ENCODE measurements at places on chromosomes 4 and X.

DNA sequence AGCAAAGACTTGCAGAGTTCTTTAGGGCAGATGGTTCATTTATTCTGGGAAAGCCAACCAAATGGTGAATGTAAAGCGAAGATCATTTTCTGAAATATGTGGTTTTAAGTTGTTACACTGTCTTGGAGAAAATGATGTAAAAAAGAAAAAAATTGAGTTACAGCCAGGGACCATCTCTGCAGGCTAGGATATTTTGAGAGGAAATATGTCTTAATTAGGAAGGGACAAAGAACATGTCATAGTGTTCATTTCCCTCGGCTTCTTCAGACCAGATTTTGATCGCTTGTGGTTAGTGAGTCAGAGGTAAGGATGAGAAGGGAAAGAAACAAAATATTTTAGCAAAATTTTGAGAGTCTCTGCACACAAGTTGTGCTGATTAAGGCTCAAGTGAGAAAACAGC is 59.0 kb upstream of the C1QTNF7 start:
- no peak for DNase-seq

- DNase-seq = no peak
Observed at GRCh38 chrX:111270339-111270738, at the start of gene CAPN6. TSS of gene CAPN6 (minus strand) at chrX:111270483. CDS start at chrX:111263936, 6,547 bp downstream.

- no peak for DNase-seq
Observed at GRCh38 chr4:138051157-138051556, 191.0 kb downstream of the SLC7A11 start.

- DNase-seq = no peak
Observed at GRCh38 chr4:100982345-100982744, 365.0 kb downstream of the PPP3CA start.

DNA sequence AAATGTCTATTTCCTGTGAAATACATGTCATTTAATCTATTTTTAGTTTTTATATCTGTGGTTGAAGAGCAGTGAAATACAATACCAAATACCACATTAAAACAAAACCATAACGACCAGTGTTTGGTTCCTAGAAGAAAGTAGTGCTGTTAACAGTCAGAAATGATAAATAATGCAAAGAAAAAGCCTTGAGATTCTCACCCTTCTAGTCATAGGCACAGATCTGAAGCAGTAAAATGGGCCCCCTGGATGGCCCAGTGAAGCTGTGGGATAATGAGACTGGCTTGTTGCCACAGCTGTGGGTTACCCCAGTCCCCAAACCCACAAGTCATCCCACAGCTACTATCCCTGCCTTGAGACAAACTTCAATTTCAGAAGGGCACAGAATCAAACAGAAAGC is 137.3 kb upstream of the RPL34 start:
- DNase-seq = no peak

GRCh38 chr4:181582595-181582994 is 660.6 kb upstream of the TENM3 start:
- no peak for DNase-seq

- DNase-seq = no peak
Observed at GRCh38 chr4:107987916-107988762, 1.6 kb upstream of the HADH start.

DNA sequence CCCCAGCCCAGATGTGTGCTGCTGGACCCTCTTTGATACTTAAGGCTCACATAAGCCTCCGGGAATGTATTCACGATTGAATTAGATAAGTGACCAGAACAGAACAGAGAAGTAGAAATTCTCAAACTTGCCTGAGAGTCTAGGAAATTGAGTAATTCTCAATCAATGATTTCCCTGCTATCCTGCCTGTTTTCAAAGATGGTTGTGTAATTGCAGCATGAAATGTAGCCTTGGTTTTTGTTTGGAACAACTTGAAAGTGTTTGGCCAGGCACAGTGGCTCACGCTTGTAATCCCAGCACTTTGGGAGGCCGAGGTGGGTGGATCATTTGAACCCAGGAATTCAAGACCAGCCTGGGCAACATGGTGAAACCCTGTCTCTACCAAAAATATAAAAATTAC is 41.2 kb downstream of the TNIP2 start:
- DNase-seq = no peak

- DNase-seq = no peak
Observed at GRCh38 chrX:136126872-136127406, 20.4 kb upstream of the FHL1 start.

DNA sequence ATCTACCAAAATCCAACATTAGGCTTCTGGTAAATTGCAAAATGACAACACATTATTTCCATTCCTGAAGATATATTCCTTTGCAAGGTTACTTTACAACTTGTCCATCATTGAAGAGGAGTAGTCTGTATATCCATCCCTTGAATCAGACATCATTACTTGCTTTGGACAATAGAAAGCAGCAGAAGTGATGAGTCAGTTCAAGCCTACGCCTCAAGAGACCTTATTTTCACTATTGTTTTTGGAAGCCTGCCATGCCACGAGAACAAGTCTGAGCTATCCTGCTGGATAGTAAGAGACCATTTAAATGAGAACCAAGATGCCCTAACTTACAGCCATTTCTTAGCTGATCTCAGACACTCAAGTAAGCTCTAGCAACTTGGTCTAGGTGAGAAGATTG is 246.0 kb upstream of the HHIP start:
- no peak for DNase-seq

- no peak for DNase-seq
Observed at GRCh38 chr4:81257816-81258215, 42.8 kb upstream of the PRKG2 start.

GRCh38 chr4:825971-826330 is at the start of gene CPLX1:
TSS of gene CPLX1 (minus strand) at chr4:826129. CDS start at chr4:824522, 1,607 bp downstream.
- DNase-seq = peak; percentile 34

- DNase-seq = no peak
Observed at GRCh38 chr4:124636788-124637187, 75.7 kb downstream of the ANKRD50 start.

DNA sequence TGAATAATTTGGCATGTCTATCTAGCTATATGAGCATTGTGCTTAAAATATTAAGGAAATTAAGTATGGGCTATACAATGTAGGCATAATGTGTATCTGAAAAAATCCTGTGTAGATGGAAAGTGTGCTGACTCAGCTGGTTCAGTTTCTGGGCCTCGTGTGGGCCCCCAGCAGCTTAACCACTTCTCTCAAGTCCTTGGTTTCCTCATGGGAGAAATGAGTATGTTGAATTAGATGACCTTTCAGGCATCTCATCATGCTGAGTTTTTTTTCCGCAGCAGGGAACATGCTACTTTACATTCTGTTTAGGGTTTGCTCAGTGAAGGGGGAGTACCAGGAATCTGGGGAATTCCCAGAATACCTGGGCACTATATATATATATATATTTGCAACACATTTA is 30.5 kb downstream of the RHOH start:
- no peak for DNase-seq

DNA sequence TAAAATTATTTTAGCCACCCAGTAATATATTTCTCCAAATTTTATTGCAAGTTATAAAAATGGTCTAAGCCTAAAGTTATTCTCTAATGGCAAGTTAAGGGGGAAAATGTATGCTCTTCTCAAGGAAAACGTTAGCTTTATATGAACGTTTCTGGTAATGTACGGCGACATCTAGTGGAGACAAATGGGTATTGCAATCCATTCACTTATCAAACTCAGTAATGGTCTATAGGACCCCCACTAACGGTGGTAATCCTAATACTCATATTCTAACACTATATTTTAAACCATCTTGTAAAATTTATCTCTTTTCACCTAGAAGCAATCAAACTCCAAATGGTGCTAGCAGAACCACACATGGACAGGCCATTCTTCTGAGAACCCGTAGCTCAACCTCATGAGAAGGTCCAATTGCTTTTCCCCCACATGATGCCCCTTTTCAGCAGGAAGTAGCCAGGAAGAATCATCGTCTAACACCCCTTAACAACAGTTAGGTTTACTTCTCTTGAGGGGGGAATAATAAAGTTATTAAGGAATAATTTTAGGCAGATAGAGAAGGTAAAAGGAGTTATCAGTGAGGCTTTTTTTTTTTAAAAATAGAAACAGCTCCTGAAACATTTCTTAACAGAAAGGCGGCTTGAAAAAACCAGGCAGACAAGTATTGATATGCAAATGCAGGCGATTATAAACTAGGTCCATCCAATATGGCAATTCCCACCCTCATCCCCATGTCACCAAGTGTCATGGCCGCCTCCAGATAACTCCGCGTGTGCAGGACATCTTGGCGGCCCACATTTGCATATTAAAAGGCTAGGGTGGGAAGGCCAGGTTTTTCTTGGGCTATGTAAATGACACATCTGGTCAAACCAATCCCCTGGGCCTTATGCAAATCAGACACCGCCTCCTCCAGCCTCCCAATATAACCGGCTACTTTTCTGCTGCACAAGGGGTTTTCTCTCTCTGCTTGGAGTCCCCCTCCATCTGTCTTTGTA is 35.0 kb downstream of the NUDT11 start:
- DNase-seq = no peak

DNA sequence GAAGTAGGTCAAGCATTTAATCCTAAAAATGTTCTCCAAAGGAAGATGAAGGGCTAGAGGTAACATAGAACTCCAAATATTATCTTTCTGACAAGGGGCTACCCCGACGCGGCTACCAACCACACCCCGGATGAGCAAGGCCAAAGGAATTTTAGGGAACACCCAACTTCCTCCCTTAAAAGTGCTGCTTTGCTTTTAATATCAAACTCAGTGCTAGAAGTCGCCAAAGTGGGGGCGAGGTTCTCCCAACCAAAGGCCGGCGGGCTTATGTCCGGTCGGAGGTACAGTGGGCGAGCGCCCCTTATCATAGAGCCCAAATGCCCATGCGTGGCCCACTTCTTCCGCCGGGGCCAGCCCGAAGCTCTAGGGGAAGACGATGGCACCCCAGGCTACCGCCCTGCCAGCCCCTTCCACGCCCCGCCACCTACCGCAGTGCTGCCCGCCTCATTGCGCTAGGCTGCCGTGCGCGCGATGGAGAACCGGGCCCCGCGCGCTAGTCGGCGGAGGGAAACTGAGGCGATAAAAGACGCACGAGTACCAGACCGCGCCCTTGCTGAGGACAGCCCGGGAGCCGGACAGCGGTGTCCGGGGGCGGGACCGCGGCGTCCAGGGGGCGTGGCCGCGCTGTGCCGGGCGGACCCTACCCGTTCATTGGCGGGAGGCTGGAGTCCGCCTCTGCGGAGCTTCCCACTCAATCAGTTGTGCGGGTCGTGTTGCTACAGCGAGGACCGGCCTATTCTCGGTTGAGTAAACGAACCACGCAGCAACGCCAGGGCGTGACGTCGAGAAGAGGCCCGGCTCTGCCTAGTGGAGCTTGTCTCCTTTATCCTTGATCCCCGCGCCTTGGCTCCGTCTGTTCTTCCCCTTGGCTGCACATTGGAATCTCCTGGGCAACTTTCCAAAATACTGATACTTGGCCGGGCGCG is at the start of gene ACOT9:
TSS of gene ACOT9 (minus strand) at position 580 of the 926 bp plus-strand sequence. CDS start at position 448, 132 bp downstream.
- peak; percentile 0 for DNase-seq

- DNase-seq = no peak
Observed at GRCh38 chr4:156128616-156129015, 174.9 kb upstream of the CTSO start.

- no peak for DNase-seq
Observed at GRCh38 chr4:1406394-1406980, at the start of gene NKX1-1. TSS of gene NKX1-1 (minus strand) at chr4:1406442. CDS start at chr4:1406442, 0 bp downstream.
